ENCODE measurements at places on chromosomes 5 and 9. TPM values are rescaled to one million over a fixed set of nuclear protein-coding genes. Genes with fewer than 3 reads are reported as not detected.

NR2F1 gene
- total RNA-seq, result 63.9 TPM

SPINK13 gene
- total RNA-seq, result not detected

MAP1B gene
- 35.5 TPM for total RNA-seq

TSSK1B gene
- not detected for total RNA-seq

ANKRD31 gene
- total RNA-seq, result under 0.01 TPM

FBXO10 gene
- total RNA-seq, result 8.4 TPM

TENT4A gene
- 8.7 TPM for total RNA-seq

PPP3R2 gene
- not detected for total RNA-seq

PHF24 gene
- total RNA-seq, result not detected

OR1J2 gene
- not detected for total RNA-seq

RNF180 gene
- total RNA-seq, result 2.3 TPM

MARVELD2 gene
- total RNA-seq, result 4.4 TPM

PCDHGA7 gene
- total RNA-seq, result 0.65 TPM

EPB41L4A gene
- total RNA-seq, result 44.6 TPM

IRF1 gene
- total RNA-seq, result 17.6 TPM

WDR36 gene
- total RNA-seq, result 24.8 TPM

MYMK gene
- not detected for total RNA-seq

IFNA2 gene
- not detected for total RNA-seq

GPX3 gene
- 14.5 TPM for total RNA-seq

PAEP gene
- total RNA-seq, result not detected

NIPAL4 gene
- total RNA-seq, result not detected

HSPB3 gene
- total RNA-seq, result not detected

C5orf52 gene
- not detected for total RNA-seq

PCDHGB2 gene
- 5.1 TPM for total RNA-seq

ANKS6 gene
- total RNA-seq, result 11.1 TPM

PCA3 gene
- total RNA-seq, result under 0.01 TPM

GHR gene
- 0.97 TPM for total RNA-seq

CPLANE1 gene
- total RNA-seq, result 23.0 TPM

CNTNAP3B gene
- 361 TPM for total RNA-seq

PTGR1 gene
- 15.9 TPM for total RNA-seq

FAM78A gene
- total RNA-seq, result 5.3 TPM

LHX2 gene
- total RNA-seq, result not detected

ZFP2 gene
- total RNA-seq, result 0.65 TPM

OLFML2A gene
- 0.32 TPM for total RNA-seq

CARD6 gene
- total RNA-seq, result 18.3 TPM

EQTN gene
- total RNA-seq, result not detected

WNT8A gene
- total RNA-seq, result not detected

FKBP15 gene
- 21.0 TPM for total RNA-seq

C9orf50 gene
- under 0.01 TPM for total RNA-seq

CORO2A gene
- 2.6 TPM for total RNA-seq

Data from bladder microvascular endothelial cell (primary cell).